Activated T-helper 2 cell treated with anti-CD3 and anti-CD28 coated beads, Interferon-gamma antibody, Interleukin-2, Interleukin-4, amounts not matched to agents 10 μg/mL and 5 μg/mL and 100 μg/mL, durations not matched to agents 14 hours and 24 hours and 36 hours (primary cell): ENCODE measurements at places on chromosomes 3 and 15.
A peak's percentile ranks its signal among the peaks of the same experiment; 100 is the strongest.

GRCh38 chr15:60799885-60800284 is 320.9 kb upstream of the ICE2 start:
- no peak for DNase-seq

DNA sequence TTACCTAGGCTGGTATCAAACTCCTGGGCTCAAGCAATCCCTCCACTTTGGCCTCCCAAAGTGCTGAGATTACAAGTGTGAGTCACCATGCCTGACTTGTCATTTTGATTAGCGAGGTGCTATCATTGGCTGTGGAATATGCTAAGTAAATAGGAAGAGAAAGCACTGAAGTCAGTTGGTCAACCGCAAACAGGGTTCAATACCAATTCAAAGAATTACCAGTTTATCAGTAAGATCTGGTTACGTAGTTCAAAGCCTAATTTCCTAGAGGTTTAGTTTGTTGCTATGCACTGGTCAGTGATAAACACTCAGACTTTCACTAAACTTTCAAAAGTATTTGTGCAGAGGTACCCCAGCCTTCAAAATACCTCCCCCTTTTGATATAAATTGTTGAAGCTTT is 29.5 kb downstream of the GLB1 start:
- no peak for DNase-seq

GRCh38 chr15:99441871-99442251 is 123.9 kb upstream of the MEF2A start:
- no peak for DNase-seq

DNA sequence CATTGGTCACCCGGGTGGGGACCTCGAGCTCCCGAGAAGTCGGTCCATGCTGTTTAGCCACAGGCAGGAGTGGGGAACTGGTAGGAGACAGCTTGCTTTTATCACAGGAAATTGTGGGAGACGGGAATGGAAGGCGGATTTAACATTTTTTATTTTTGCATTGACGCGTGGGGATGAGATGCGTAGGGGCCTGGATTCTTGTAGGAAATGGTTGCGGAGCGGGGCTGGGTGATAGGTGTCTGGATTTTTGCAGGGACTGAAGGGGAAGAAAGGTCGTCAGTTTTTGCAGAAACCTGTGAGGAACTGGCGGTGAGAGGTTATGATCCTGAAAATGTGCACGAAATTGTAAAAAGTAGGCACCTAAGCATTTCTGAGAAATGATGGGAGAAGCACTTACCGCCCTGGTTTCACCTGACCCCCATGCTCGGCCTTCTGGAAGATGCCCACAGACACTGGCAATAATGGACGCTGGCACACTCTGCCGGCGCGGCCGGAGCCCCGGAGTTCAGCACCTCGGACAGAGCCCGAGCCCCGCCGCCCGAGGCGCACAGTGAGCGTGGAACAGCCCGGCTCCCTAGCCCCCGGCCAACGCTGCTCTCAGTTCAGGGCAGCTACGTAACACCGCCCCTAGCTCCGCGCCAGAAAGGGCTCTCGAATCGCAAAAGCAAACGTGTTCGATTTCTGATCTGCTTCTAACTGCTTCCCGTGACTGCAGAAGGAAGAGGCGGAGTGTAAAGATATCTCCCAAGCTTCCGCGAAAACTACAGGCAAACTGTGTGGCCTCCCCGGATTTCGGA is 928 bp downstream of the ANKRD34C start:
- DNase-seq: peak; percentile 27

DNA sequence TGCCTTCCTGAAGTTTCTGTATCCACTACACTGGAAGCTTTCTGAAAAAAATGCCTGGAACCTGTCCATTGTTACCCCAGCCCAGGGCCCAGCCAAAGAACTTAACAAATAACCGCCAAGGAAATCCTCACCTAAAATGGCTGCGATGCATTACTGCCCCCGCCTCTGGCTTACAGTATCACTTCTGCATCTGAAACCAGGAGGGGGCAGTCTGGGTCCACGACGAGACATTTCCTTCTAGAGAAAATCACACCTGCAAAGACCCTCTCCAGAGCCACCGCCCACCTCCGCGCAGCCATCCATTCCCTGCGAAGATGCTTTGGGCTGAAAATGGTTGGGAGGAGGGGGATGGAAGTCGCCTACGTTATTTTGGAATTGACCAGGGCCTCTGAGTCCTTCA is 22.4 kb upstream of the CELF6 start:
- DNase-seq: no peak

DNA sequence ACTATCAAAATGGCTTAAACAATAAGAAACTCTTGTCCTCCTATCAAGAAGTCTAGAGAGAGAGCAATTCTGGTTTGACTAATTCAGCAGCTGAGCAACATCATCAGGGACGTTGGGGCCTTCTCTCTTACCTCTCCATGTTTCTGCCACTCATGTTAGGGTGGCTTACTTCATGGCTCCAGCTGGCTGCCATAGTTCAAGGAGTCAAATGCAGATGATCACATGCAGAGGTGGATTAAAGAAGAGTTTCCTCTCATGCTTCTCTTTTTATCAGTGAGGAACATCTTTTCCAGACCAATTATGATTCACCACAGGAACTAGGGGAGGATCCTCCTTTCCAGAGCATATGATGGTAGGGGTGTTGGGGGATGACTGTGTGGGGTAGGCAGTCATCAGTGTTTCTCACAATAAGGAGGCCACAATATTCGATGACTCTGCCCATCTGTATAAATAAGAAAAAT is 45.5 kb downstream of the NEK11 start:
- DNase-seq: no peak

DNA sequence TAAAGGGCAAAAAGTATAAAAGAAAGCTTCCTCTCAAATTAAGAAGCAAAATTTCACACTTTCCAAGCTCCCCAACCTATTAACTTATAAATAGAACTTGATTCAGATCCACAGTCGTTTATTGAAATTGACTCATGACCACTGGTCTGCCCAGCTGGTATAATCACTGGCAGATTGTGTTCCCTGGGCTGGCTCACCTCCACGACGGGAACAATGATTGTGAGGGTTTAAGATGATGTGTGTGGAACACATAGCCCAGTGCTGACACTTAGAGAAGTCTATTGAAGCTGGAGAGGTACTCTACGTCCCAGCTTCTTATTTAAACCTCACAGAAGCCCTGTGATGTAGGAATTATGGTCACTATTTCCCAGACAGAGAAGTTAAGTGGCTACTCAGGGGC is 90.4 kb downstream of the MB21D2 start:
- no peak for DNase-seq
